NCI-H1105 (cell line): ENCODE measurements at places on chromosomes 16 and 17.

DNA sequence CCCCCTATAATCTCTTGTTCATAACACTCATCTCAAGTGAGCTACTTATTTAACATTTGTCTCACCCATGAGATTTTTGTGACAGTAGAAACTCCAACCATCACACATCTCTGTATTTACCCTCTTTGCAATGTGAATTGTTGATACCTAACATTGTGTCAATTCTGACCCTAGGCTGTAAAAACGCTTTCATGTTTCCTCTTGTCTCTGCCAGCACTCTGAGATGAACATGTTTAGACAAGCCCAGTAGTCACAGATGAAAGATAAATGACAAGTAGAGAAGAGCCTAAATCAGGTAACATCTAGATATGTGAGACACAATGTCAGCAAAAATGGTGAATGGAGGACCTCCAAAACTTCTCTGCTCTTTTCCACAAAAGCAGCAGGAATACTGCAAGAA, 1254.5 kb upstream of the GOT2 start:
- DNase-seq: no peak

GRCh38 chr17:41417576-41418015, 6.8 kb downstream of the KRT37 start:
- DNase-seq: no peak

DNA sequence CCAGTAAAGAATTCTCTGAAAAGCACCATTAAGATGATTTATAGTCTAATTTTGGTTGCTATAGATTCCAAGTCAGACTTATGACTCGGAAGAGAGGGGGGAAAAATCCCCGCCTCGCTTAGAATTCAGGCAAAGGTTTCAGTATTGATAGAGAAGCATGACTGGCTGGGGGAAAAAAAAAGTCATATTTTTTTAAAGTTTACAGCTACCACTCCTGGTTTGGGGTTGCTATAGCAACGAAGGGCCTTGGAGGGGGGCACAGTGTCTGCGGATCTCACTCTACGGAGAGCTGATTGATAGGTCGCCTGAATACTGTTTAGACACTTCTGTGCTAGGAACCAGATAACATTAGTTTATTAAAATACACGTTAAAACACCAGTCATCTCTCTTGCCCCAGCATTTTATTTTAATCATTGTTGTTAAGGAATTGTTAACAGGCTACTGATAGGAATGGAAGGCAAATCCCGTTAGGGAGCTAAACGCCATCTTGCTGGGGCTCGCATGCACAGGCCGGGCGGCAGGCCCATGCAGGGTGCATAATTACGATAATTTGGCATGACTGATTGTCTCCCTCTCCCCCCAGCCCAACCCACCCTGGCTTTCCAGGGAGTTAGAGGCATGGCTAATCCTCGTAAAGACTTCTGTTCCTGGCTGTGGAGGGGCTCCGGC, 380.0 kb upstream of the XYLT1 start:
- no peak for DNase-seq

DNA sequence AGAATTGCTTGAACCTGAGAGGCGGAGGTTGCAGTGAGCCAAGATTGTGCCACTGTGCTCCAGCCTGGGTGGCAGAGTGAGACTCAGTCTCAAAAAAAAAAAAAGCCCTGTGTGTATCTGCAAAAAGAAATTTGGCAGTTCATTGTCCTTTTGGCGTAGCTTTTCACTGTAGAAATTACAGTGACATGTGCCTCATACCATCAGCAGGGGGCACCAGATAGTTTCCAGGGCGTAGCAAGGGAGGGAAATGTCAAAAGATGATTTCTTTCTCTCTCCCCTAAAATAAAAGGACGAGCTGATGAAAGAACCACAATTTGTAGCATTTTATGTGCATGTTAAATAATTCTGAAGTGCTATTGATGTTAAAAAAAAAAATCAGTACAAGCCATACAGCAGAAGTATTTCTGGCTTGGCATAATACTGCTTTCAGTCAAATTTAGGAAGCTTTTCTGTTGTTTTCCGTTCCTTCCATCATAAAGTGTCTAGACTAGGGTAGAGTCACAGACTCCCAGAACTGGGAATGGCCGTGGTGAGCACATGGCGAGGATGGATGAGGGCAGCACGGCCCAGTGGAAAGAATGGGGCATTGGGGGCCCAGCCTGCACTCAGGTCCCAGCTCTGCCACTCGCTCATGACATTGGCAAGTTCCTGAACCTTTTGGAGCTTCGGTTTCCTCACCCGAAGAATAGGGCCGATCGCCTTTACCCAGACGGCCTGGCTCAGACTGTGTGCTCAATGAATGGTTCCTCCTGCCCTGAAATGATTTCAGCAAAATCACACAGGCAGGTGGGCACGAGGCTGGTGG, 59.8 kb upstream of the RPH3AL start:
- DNase-seq: peak; percentile 1

DNA sequence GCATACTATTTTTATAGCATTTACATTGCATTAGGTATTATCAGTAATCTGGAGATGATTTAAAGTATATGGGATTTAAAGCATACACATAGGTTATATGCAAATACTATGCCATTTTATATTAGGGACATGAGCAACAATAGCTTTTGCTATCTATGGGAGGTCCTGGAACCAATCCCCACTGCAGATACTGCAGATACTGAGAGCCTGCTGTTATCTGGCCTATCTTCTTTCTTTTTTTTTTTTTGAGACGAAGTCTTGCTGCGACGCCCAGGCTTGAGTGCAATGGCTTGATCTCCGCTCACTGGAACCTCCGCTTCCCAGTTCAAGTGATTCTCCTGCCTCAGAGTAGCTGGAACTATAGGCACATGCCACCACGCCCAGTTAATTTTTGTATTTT, 37.4 kb downstream of the STH start:
- DNase-seq: no peak

GRCh38 chr16:3096362-3096761, 2.7 kb downstream of the ZSCAN10 start:
- no peak for DNase-seq

- DNase-seq: no peak
These were observed 5.5 kb upstream of the MXRA7 start for GRCh38 chr17:76716146-76716838.

DNA sequence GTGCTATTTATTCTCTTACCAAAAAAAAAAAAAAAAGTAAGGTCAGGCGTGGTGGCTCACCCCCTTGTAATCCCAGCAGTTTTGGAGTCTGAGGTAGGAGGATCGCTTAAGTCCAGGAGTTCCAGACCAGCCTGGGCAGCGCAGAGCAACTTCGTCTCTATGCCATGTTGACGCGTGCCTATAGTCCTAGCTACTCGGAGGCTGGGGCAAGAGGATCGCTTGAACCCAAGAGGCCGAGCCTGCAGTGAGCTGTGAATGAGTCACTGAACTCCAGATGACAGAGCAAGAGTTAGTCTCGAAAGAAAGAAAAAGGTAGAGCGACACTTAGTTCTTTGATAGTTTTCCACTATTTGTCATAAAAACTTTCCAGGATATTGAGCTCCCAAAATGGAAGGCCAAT, 1.4 kb upstream of the TENT4B start:
- no peak for DNase-seq
